Uterus (tissue), 4 donors: ENCODE measurements at places on chromosomes 6 and 20. TPM values are rescaled to one million over a fixed set of nuclear protein-coding genes. Genes with fewer than 3 reads are reported as not detected.
A peak's percentile ranks its signal among the peaks of the same experiment; 100 is the strongest.

GRCh38 chr6:10759312-10759839 lies 11.8 kb downstream of the TMEM14B start:
- no peaks in the 10 kb centered on the region for H3K27me3 ChIP-seq
- peak overlapping the region; percentile 27 for H3K27ac ChIP-seq
- H3K36me3 ChIP-seq, result no peaks in the 10 kb centered on the region
- DNase-seq, result no peak
- no peaks in the 10 kb centered on the region for H3K4me1 ChIP-seq
- no peak overlapping the region for H3K4me3 ChIP-seq

- H3K36me3 ChIP-seq, result no peaks in the 10 kb centered on the region
- no peak overlapping the region for H3K27ac ChIP-seq
- no peaks in the 10 kb centered on the region for H3K27me3 ChIP-seq
- no peak overlapping the region for H3K4me3 ChIP-seq
- H3K4me1 ChIP-seq, result no peaks in the 10 kb centered on the region
- DNase-seq, result no peak
These were observed 73.1 kb downstream of the PRND start for GRCh38 chr20:4794846-4795245.

GRCh38 chr6:73418081-73418741 lies 23.6 kb downstream of the DDX43 start:
- no peak overlapping the region for H3K27ac ChIP-seq
- no peaks in the 10 kb centered on the region for H3K4me1 ChIP-seq
- H3K4me3 ChIP-seq, result no peak overlapping the region
- no peaks in the 10 kb centered on the region for H3K36me3 ChIP-seq
- DNase-seq, result no peak

The BPIFA1 gene
- total RNA-seq, result not detected
